ENCODE measurements at places on chromosomes 4 and X. TPM values are rescaled to one million over a fixed set of nuclear protein-coding genes. Genes with fewer than 3 reads are reported as not detected.

TRPC5OS gene
- total RNA-seq, result not detected

STK32B gene
- total RNA-seq, result not detected

SORCS2 gene
- 0.10 TPM for total RNA-seq

- no peaks in the 10 kb centered on the region for H3K27me3 ChIP-seq
- H3K27ac ChIP-seq, result no peak overlapping the region
- H3K4me1 ChIP-seq, result no peaks in the 10 kb centered on the region
- DNase-seq, result no peak
- no peaks in the 10 kb centered on the region for H3K36me3 ChIP-seq
- H3K4me3 ChIP-seq, result no peak overlapping the region
These were observed 196.4 kb upstream of the MAGEB18 start for GRCh38 chrX:25941559-25942250.

- no peak overlapping the region for H3K4me3 ChIP-seq
- H3K27ac ChIP-seq, result no peak overlapping the region
- no peaks in the 10 kb centered on the region for H3K27me3 ChIP-seq
- DNase-seq, result no peak
- no peaks in the 10 kb centered on the region for H3K36me3 ChIP-seq
- no peaks in the 10 kb centered on the region for H3K4me1 ChIP-seq
These were observed 403.7 kb downstream of the CENPC start for GRCh38 chr4:67141586-67141985.

GRCh38 chrX:30538271-30538670 lies 39.3 kb downstream of the TASL start:
- H3K4me1 ChIP-seq, result no peaks in the 10 kb centered on the region
- no peak for DNase-seq
- no peaks in the 10 kb centered on the region for H3K36me3 ChIP-seq
- no peak overlapping the region for H3K27ac ChIP-seq
- H3K27me3 ChIP-seq, result no peaks in the 10 kb centered on the region
- H3K4me3 ChIP-seq, result no peak overlapping the region
